ENCODE measurements at places on chromosomes 6 and 20.
A peak's percentile ranks its signal among the peaks of the same experiment; 100 is the strongest.

DNA sequence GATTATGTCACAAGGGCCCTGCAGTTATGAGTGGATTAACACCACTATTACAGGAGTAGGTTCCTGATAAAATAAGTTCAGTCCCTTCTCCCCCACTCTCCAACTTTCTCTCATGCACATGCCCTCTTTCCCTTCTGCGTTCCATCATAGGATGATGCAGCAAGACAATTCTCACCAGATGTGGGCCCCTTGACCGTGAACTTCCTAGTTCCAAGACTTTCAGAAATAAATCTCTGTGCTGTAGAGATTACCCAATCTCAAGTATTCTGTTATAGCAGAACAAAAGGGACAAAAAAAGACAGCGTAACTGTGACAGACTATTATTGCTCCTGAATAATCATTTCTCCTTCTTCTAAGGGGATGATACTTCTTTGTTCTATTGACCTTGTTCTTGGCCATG is 33.8 kb upstream of the TMEM244 start:
- no peak for DNase-seq

DNA sequence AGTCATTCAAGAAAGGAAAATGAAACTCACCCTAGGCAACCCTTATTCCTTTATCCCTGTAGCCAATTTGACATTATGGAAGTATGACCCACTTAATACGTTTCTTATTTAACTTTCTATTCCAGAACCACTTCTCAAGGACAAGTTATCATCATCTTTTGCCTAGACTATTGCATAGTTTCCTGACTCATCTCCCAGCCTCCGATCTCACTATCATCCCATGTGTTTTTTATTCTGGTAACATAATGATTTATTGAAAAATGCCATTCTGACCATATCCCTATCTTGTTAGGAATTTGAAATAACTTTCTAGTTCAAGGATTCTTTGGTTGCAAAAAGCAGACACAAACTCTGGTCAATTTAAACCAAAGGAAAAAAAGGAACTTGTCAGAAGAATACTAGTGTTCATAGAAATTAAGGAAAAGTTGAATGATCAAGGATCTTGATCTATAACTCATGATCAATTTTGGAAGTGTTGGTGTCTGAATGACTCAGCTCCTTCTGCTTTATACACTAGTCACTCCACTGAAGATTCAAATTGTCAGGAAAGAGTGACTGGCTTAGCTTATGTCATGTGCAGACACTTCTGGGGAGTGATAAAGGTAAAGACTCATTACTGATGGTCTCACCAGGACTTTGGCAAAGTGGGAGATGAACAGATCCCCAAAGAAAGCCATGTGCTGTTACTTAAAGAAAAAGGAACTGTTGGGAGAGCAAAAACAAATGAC is 8.5 kb upstream of the TINAG start:
- DNase-seq = no peak

- peak; percentile 24 for DNase-seq
These were observed 80.2 kb downstream of the CARMIL1 start for GRCh38 chr6:25359191-25359861.

DNA sequence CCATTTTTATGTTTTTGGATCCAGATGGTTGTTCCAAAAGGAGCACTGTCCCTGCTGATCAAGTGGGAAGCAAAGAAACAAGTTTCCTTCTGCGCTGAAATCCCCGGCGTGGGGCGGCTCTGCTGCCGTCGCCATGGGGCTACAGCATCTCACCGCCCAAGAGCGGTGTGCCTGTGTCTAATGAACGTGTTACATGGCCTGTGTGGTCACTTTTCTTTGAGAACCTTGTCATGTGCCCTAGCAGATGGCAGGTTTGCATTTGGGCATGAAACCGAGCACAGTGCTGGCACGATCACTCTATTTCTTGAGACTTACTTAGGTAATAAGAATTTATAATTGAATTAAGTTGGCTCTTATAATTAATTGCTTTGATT is 51.9 kb downstream of the ZDHHC14 start:
- DNase-seq = no peak

GRCh38 chr6:167094820-167095637 is 27.9 kb upstream of the CCR6 start:
- no peak for DNase-seq

DNA sequence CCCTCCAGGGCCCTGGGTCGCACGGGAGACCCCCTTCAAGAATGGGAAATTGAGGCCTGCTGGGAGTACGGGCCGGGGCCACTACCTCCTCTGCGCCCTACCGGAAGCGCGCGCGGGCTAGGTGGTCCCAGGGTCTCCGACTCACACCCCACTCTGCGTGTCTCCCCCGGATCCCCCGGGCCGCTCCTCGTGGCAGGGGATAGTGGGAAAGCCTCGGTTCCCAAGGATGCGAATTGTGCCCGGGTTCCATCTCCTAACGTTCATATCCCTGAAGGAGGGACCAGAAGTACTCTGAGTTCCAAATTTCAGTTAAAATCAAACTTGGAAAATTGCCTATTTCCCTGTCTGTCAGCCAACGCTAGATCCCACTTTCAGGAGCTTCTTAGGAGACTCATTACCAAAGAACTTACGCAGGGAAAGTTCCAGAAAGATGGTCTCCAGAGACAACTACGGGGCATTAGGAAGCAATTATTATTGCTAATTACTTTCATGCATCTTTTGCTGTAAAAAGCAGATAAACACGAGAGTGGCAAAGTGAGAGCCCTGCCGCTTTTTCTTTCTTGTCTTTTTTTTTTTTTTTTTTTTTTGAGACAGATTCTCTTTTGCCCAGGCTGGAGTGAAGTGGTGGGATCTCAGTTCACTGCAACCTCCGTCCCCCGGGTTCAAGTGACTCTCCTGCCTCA is 858 bp downstream of the FAM83D start:
- no peak for DNase-seq

DNA sequence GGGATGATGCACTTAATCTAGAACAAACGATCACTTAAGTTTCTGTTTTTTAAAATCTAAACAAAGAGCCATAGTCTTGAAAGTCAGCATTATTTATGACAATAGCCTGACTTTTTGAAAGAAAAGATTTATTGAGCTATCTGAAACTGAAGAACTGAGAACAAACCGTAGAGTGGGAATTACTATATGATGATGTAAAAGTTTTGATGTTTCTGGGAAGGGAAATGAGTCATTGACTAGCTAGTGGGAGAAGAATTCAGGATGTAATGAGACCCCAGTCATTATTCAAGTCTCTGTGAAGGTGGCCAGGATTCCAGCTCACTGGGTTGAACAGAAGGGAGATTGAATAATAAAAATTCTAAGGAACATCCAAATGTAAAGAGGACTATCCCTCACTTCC is 83.4 kb upstream of the FABP7 start:
- DNase-seq = no peak

DNA sequence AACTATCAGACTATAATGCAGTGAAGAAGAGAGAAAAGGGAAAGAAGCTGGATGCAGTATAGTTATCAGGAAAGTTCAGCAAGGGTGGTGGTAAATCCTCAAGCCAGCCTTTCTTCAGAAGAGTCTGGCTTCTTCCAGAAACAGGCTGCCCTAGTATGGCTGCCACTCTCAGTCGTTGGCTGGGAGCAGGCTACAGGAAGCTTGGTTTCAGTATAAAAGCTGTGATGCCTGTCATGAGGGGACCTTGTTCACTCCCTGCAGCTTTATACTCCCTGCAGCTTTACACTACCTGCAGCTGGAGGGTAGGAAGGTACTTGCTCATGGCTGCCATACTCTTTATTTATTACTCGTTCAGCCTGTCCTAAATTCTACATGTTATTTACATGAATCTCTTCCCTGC is 63.3 kb upstream of the ARHGAP18 start:
- DNase-seq = no peak

GRCh38 chr6:135586844-135587243 is 89.3 kb upstream of the AHI1 start:
- DNase-seq = no peak

DNA sequence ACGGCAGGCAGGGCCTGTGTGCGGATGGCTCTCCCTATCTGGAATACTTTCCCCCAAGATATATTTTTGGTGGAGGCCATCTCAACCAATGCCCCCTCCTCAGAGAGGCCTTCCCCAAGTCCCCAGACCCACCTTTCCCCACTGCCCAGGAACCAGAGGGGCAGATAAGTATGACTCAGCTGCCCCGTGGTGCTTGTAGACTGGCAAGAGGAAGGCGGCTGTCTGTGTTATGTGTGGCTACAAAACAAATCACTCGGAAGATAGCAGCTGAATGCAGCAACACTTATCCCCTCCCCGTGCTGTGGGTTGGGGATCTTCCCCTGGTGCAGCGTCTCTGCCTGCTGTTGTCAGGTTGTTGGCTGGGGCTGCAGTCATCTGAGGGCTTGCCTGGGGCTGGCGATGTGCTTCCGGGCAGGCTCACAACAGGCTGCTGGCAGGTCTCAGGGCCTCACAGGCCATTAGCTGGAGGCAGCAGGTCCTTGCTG is 7.1 kb downstream of the NPEPL1 start:
- no peak for DNase-seq

DNA sequence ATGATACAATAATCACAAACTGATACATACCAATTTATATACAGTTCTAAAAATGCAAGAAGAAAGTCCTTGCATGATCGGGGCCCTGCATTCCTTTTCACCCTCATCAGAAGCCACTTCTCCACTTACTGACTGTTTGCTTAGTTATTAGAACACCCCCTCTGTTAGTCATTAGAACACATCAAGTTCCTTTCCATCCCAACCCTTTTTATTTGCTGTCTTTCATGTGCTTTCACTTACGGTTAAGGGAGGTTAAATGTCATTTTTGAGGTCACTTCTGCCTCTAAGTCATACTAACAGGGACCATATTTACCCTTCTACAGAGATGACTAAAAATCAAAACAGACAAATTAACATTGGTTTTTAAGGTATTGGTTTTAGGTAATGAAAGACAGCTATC is 149.1 kb downstream of the LMBRD1 start:
- no peak for DNase-seq

DNA sequence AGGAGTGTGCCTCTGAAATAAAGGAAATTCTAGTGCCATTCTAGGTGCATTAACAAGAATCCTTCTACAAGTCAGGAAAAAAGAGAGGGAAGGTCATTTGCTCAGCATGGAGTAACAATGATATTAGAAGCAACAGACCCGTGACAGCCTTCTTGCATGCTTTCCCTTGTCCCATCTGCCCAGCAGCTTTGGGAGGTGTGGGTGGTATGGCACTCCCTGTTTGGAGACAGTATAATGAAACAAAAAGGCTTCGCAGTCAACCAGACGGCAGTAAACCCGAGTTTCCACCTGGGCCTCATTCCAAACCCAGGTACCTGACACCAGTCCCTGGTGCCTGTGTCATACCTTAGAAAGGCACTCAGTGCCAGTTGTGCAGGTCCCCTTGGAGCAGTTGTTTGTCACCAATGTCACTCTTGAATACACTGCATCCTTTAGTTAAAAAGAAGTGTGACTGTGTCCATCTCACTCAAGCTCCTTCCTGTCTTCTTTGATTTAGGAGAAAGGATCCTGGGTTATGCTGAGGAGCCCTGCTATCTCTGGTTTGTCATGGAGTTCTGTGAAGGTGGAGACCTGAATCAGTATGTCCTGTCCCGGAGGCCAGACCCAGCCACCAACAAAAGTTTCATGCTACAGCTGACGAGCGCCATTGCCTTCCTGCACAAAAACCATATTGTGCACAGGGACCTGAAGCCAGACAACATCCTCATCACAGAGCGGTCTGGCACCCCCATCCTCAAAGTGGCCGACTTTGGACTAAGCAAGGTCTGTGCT is 14.7 kb downstream of the STK35 start:
- DNase-seq = no peak

DNA sequence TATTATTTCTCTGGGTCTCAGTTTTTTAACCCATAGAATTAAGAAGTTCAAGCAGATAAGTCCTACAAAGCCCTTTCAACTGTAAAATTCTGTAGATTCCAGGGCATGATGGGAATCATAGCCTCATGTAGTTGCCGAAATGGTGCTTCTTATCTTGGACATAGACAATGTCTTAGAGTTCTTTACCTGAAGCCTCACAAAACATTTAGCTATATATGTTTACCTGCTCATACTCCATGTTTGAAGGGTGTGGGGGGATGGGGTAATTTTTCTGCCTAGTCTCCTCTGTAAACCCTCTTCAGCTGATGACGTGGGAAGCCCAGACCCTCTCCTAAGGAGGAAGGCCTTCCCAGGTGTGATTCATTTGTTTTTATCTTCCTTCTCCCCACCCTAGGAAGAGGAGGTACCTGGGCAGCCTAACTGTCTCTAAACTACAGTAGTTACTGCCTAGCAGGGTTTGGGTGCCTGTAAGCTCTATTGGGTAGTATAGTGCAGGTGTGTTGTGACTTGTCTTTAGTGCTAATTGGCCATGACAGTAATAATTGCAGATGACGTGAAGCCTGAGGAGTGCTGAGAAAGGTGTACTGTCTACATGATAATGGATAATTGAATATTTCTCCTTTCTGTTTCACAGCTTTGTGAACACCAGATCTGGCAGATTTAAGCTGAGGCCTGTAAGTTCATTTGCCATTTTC is 230.8 kb downstream of the TFAP2B start:
- DNase-seq = no peak

- no peak for DNase-seq
These were observed 111.7 kb downstream of the THBS2 start for GRCh38 chr6:169141671-169142537.

DNA sequence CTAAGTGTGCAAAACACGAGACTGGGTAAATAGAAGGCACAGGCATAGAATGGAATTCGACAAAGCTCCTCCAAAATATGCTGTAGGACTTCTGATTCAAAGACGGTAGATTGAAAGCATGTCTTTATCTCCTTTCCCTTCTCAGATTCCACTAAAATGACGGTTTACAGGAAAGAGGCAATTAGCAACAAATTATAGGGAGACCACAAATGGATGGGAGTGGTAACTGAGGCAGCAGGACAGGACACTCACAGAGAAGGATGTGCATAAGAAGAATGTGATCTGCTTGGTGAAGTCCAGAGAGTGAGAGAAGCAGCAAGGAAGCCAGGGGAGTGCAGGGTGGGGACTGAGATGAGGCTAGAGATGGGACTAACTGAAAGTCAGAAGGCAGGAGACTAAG is 113.4 kb upstream of the MRPS10 start:
- no peak for DNase-seq

Data from T47D (cell line).